ENCODE measurements at places on chromosomes 11 and 22.

DNA sequence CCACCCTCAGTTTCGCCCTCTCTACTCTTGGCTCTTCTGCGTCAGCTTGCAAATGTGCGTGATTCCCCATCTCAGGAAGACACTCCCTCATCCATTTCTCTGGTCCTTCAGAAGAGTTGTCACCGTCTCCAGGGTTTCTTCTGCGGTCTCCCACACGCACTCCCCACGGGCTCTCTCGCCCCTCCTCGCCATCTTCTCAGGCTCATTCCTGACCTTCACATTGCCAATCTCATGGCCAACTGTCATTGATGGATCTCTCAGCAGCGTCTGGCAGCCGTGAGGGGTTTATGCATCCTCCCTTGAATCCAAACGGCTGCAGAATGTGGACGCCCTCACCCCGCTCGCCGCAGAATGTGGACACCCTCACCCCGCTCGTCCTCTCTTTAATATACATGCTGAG is 10.5 kb downstream of the SYNGR1 start:
- DNase-seq, result no peak

DNA sequence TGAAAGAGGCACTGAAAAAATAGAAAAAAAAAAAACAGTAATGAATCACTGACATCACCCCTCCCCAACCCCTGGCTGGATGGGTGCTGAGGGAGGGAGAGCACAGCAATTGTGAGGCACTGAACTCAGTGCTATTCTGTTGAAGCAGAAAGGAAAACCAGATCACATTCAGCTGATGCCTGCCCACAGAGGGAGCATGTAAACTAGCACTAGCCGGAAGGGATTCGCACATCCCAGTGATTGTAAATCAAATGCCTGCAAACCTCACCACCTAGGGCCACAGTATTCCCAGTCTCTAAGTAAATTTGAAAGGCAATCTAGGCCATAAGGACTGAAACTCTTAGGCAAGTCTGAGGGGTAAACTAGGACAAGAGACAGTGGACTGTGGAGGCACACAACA is 772.0 kb upstream of the CCDC179 start:
- DNase-seq, result no peak

DNA sequence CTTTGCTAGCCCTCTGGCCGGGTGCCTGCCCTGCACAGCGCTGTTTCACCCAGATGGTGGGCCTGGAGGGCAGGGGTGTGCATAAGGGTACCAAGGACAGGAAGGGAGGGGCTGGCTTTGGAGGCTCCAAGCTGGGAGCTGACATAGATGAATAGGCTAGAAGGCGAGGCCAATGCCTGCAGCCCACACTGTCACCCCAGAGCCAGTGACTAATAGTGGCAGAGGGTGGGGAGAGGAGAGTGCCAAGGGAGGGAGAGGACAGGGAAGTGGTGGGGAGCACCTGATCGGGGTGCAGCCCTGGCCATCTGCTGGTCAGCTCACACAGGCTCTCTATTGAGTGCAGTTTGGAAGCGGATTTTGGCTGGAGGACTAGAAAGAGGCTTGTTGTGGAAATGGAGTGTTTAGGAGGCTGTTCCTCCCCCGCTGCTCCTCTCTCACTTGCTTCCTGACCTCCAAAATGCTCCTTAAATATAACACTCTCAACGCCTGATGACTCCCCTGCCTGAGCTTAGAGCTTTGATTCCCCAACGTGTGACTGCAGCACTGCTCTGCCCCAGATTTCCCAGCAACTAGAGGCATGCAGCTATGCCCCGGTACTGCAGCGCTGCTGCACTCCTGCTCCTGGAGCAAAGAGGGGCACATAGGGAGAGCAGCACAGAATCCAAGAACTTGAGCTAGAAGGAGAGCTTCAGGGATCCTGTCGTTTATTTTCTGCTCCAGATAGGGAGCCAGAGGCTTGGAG is 89.2 kb downstream of the GRAMD1B start:
- DNase-seq, result peak; percentile 52

DNA sequence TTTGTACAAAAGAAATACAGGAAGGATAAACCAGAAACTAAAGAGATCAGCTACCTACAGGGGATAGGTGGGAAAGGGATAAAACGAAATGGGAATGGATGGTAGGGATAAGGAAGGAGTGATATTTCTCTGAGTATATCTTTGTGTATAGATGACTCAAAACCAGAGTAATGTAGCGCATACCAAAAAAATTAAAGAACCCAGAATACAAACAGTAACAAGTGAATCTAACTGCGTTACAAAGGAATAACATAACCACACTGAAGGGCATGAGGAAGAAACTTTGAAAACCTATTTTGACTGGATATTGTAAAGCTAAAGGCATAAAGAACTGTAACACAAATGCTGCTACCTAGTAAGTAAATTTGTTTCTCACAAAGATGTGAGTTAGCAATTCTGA is 37.9 kb downstream of the MAPK1 start:
- DNase-seq, result no peak

DNA sequence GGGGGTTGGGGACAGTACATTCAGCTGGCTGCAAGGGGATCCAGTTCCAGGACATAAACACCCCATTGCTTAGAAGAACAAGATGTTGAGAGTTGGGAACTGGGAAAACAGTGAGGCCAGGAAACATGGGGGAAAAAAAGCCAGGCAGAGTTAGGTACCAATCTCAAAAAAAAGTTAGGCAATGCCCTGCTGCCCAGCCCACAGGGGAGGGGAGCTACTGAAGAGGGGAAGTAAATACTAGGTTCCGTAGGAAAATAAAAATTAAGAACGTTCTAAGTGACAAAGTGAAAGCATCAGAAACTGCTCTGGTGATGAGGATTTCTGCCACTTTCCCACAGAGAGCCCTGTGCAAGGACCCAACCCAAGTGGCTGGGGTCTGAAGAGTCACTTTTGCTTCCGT is 12.0 kb downstream of the SPTBN2 start:
- DNase-seq, result no peak

DNA sequence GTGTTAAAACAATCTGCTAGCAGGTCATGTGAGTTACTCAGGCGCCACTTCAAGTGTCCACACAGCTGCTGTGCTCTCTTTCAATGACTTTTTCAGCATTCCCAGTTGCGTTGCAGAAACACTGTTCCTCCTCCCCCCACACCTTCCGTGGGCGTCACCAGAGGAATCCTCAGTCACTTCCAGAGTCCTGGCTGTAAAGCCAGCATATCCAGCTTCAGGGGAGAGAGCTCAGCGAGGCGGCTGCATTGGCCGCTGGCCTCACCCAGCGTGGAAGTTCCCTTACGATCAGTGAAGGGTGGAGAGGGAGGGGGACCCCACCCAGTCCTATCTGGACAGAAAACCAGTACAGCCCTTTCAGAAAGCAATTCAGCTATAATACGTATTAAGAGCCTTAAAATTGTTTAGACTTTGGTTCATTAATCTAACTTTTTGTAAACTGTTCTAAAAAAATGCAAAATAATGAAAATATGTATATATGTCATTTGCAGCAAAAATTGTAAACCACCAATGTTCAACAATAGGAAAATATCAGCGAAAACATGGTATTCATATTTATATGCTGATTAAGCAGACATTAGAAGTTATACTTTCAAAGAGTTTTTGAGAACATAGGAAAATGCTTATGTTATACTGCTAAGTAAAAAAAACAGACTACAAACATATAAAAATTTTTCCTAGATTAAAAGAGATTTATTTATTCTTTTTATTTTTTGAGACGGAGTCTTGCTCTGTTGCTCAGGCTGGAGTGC is 2.8 kb upstream of the ANO9 start:
- DNase-seq, result no peak

DNA sequence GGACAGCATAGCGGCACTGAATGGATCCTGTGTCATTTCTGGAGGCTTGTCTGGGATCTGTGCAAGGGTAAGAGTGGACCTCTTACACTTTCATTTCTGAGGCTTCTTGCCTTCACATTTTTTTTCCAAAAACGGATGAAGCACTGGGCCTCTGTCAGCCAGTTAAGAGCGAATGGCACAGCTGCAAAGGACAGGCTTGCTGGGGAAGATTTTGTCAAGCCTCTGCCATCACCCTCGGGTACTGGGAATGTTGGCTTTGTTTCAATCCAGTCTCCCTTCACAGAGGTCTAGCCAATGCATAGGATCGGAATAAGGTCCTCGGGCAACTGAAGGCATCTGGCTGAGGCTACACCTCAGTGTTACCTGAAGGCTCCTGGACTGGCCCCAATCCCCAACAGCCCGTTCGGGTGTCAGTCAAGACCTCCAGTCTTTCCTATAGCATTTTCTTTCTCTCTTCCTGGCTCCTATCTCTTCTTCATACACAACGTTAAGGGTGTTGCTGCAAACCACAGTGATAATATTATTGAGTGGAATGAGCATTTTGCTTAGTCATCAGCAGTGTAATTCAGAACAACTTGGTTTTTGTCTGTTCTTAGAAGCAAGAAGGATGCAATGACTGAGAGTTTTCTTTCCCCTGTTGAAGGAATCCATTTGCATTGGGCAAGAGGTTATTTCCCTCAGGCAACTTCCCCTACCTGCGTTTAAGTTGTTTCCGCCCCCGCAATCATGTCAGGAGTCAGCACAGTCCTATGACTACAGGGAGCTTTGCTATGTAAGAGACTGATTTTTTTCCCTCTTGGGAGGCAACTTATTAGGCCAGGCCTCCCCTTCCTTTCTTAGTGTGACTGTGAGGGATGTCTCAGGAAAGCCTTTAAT is 22.8 kb downstream of the NPAT start:
- DNase-seq, result no peak

DNA sequence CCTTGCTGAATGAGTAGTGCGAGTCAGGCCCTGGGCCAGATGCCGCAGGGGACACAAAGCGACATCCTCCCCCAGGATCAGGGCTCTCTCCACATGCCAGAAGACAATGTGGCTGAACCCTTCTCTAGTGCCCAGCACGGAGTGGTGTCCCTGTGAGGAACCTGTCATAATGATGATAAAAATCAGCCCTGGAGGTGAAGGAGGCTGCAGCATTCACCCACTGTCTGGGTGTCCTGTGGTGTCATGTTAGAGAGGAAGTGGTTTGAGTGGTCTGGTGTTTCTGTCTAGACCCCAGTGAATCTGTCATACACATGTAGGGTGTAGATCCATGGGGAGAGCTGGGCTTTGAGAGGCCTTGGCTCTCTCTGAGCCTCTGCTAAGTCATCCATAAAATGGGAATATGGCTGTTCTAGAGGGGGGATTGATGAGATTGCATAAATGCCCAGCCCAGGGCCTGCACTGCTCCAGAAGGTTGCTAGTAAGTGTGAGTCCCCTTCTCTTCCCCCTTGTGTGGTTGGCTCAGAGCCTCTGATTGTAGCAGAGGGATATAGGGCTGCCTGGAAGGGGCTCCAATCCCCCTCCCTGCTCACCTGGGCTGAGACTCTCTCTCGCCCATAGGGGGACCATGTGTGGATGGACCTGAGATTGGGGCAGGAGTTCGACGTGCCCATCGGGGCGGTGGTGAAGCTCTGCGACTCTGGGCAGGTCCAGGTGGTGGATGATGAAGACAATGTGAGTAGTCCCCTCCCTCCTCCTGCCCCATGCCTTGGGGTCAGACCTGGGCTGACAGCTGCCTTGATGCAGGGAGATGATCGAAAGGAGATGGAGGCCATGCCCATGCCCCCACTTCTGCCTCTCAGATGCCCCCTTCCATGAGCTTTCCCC is 14.3 kb downstream of the MYO7A start:
- DNase-seq, result no peak

DNA sequence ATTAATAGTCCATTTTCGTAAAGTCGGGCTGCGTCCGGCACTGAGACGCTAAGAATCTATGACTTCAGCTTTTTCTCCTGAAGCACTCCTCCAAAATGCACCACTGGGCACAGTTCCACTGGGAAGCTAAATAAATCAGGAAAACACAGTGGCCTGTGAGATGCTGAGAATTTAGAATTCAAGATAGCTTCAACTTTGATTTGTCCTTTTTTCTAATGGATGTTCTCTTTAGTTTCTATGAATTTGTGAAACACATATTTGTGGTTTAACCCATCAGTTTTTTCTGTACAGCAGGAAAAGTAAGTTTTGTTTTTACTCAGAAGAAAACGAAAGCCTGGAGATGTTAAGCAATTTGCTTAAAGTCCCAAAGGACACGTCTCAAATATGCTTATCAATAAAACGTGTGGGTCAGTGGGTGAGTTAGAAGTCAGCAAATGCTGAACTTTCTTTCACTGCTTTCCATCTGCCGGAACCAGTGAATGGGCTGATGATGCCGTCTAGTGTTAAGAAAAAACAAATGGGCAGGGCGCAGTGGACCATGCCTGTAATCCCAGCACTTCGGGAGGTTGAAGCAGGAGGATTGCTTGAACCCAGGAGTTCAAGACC is 40.7 kb upstream of the CLMP start:
- no peak for DNase-seq

GRCh38 chr11:47391077-47391583 is 12.8 kb upstream of the SPI1 start:
- DNase-seq, result no peak

- DNase-seq, result no peak
Measured at GRCh38 chr11:58609723-58610122, 12.7 kb upstream of the CNTF start.

DNA sequence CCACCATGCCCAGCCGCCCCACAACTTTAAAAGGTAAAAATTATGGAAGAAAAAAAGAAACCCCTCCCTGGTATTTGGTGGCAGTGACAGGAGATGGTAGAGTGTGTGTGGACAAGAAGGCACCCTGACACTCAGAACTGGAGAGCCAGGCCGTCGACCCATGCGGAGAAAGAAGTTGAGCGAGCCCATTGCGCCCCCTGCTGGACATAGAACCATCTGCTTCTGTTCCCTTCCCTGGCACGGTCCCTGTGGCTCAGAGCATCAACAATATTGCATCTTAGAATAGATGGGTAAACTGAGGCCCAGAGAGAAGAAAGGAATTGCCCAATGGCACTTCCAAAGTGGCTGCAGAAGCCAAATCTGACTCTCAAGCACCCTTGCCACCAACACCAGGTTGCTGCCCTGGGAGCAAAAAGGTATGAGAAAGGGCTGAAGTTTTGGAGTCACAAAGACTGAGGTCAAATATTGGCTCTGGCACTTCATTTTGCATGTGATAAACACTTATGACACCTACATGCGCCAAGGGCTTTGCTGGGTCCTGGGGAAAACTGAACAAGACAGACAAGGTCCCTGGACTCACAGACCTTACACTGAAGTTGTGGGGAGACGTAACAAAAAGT is 8.6 kb downstream of the MRPL11 start:
- DNase-seq, result peak; percentile 29

GRCh38 chr11:76686261-76687079 is 15.9 kb upstream of the LRRC32 start:
- no peak for DNase-seq

- no peak for DNase-seq
Measured at GRCh38 chr11:27233654-27234042, 129.4 kb downstream of the CCDC34 start.

- peak; percentile 81 for DNase-seq
Measured at GRCh38 chr11:116224154-116224888, 548.5 kb downstream of the BUD13 start.

DNA sequence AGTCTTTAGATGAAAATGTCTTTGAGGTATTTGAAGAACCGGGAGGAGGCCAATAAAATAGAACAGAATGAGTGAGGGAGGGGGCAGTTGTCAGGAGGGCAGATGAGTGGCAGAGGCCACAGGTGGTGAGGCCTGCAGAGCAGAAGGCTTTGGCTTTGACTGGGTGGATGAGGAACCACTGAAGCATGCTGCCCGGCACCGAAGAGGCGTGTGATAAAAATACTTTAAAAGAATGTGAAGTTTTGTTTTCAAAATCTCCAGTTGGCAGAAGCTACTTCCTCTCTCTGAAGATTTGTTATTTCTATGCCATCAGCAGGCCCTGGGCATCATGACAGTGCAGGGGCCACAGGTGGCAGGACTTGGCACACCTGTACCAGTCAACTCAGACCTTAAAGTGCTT is 6.3 kb downstream of the MS4A12 start:
- DNase-seq, result no peak
